Activated naive CD4-positive, alpha-beta T cell treated with anti-CD3 and anti-CD28 coated beads for 36 hours (primary cell): ENCODE measurements at places on chromosomes 5 and 9.

DNA sequence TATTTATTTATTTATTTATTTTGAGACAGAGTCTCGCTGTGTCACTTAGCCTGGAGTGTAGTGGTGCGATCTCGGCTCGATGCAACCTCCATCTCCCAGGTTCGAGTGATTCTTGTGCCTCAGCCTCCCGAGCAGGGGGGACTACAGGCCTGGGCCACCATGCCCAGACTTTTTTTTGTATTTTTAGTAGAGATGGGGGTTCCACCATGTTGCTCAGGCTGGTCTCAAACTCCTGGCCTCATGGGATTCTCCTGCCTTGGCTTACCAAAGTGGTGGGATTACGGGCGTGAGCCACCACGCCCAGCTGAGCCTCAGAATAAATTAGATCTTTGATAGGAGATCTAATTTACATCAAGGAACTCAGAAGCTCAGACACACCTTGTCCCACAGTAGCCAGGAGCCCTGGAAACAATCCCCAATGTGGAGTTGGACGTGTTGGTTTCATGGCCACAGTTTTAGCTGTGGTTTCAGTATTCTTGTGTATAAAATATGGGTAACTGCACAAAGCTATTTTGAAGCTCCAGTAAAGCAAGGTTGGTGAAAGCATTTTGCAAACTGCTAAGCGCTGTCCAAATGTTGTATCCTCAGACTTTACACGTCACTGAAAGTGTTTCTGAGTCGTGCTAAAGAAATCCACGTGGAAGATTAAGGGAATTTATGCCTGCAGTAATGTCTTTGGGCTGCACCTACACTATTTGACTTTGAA is 3.0 kb upstream of the HNRNPAB start:
- no peak for DNase-seq

GRCh38 chr9:19976226-19976625 is 187.4 kb upstream of the SLC24A2 start:
- peak; percentile 69 for DNase-seq

GRCh38 chr9:13274886-13275641 is 4.4 kb downstream of the MPDZ start:
- DNase-seq = no peak

DNA sequence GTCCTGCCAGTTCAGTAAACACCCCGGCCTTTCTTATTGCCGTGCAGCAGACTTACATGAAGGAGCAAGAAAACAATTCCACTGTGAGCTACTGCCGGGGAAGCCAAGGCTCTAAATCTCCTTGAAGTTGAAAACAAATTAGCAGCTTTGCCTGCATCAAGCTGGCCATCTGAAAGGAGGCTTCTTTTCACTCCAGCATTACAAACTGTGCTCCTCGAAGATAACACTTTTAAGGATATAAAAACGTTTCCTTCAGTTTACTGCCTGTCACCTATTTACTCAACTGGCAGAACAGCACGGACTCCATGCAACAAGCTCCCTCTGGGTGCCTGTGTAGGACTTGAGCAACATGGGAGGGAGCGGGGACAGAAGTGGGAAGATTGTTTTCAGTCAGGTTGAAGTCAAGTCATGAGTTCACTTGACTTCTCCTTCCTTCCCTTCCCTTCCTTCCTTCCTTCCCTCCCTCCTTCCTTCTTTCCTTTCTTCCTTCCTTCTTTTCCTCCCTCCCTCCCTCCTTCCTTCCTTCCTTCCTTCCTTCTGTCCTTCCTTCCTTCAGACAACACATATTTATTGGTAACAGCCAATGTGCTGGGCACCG is 67.4 kb downstream of the ZNF608 start:
- DNase-seq = no peak

DNA sequence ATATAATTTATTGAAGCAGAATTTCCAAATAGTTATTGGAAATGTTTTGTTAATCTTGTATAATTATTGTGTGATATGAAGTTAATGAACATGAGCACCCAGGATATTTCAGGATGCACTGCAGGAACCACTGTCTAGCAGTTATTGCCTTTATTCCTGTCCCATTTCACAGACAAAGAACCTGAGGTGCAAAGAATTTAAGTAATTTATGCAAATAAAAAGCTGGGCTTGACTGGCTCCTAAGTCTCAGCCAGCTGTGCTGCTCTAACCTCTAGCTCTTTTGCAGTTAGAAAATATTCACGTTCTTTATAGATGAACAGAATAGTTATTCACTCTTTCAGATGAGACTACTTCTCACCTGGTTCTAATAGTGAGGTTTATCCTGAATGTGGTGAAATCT is 50.0 kb upstream of the NUDT12 start:
- no peak for DNase-seq

GRCh38 chr9:4540425-4540824 is 50.2 kb downstream of the SLC1A1 start:
- no peak for DNase-seq

DNA sequence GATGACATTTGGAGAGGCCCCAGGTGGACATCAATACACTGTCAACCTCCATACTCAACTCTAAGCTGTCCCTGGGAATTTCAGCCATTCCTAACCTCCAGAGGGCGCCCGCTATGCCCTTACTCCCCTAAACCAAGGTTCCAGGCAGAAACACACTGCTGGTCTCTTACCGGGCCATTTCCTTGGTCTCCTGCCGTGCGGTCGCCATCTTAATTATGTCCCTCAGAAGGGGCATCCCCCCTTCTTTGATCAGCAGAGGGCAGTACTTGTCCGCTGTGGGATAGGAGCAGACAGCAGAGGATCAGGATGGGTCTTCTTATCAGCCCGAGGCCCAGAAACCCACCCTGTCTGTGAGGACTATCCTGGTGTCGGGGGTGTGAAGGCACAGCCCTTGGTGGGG is 9.3 kb upstream of the ZDHHC12 start:
- peak; percentile 53 for DNase-seq

GRCh38 chr9:130703501-130703900 is 9.9 kb downstream of the EXOSC2 start:
- no peak for DNase-seq

DNA sequence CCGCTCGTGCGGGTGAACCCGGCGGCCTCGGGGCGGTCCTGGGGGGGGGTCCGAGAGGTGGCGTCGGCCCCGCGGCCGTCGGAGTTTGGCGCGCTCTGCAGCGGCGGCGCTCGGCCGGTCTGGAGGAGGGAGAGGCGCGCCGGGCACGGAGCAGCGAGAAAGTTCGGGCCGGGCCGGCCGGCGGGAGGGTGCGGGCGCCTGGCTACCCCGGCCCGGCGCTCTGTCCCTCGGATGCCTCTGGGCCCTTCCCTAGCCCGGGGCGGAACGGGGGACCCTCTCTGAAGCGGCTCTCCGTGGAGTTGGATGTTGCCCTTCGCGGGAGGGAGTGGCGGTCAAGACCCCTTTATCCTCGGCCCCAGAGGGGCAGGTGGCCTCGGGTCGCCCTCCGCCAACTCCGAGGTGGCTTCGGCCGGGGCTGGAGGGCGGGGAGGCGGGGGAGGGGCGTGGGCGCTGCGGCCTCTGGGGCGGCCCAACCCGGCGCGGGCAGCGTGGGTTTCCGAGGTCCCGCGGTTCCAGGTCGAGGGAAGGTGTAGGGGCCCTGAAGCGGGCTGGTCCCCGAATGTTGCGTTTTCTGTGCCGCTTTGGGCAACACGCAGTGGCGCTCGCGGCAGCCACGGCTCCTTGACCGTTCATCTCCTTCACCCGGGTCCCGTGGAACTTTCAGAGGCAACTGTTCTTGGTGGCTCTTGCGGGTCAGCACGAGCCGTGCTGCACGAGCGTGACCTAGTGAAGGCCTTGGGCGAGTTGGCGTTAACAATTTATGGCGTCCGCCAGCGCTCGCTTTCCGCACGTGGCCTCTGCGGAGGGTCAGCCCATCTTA is 290.5 kb downstream of the DOCK8 start:
- DNase-seq = peak; percentile 14

- no peak for DNase-seq
Observed at GRCh38 chr9:121483049-121483448, 16.6 kb downstream of the GGTA1 start.

DNA sequence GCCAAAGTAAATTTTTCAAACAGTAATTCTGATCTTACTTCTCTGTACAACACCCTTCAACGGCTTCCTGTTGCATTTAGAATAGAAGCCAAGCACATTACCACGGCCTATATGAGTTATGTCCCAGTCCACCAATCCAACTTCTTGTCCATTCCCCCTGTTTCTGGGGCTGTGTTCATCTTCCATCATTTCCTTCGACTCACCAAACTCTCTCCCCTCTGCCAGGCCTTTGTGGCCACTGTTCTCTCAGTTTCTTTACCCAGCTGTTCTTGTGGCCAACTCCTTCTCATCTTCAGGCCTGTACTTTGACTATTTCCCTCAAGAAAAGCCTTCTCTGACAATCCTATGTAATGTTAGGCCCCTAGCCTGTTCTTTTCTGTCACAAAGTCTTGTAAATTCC is 259.4 kb upstream of the EFNA5 start:
- no peak for DNase-seq

GRCh38 chr9:107749787-107750444 is 260.3 kb upstream of the KLF4 start:
- no peak for DNase-seq
